ENCODE measurements at places on chromosomes 1 and 21.

- DNase-seq: peak; percentile 80
Observed at GRCh38 chr1:160193091-160193819, 2.9 kb downstream of the CASQ1 start.

GRCh38 chr1:64877151-64877550, 89.2 kb downstream of the JAK1 start:
- DNase-seq: no peak

GRCh38 chr1:6842301-6842700, 57.0 kb downstream of the CAMTA1 start:
- DNase-seq: no peak

DNA sequence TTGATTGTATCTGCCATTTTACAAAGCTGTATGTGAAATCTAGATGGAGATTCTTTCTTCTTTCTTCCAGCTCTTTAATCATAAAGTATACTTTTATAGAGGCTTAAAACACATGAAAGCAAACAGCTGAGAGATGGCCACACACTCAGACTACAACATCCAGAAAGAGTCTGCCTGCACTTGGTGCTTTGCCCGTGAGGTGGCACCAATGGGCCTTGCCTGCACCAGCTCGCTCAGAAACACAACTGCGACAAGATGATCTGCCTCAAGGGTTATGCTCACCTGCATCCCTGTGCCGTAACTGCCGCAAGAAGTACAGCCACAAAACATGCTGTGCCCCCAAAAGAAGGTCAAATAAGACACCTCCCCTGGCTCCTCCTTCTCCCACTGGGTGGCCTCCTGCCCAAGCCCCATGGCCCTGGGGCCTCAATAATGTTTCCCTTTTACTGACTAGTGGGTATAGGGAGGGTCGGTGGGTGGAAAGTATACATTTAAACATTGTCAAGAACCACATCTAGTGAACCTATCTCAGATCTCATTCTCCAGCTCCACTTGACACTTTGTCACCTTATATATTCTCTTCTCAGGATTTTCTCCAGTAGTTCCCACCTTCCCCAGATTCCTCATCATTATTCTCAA, 66.7 kb upstream of the ANGPTL3 start:
- DNase-seq: no peak

GRCh38 chr1:101136271-101136670, 100.5 kb upstream of the S1PR1 start:
- DNase-seq: no peak

All from stimulated activated CD4-positive, alpha-beta T cell treated with anti-CD3 and anti-CD28 coated beads, Interleukin-1b, Interleukin-23, amount 100 ng/mL, for 48 hours (primary cell).